ELR (cell line): ENCODE measurements at places on chromosomes 3 and 15.

DNA sequence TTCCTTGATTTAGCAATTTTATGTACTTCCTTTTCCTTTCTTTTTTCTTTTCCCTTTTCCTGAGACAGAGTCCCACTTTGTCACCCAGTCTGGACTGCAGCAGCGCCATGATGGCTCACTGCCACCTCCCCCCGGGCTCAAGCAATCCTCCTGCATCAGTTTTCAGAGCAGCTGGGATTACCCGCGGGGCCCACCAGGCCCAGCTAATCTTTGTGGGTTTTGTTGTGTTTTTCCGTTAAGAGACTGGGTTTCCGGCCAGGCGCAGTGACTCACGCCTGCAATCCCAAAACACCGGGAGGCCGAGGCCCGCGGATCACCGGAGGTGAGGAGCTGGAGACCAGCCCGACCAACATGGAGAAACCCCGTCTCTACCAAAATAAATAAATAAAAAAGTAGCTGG is 17.7 kb downstream of the GOLGA8S start:
- no peak for DNase-seq

DNA sequence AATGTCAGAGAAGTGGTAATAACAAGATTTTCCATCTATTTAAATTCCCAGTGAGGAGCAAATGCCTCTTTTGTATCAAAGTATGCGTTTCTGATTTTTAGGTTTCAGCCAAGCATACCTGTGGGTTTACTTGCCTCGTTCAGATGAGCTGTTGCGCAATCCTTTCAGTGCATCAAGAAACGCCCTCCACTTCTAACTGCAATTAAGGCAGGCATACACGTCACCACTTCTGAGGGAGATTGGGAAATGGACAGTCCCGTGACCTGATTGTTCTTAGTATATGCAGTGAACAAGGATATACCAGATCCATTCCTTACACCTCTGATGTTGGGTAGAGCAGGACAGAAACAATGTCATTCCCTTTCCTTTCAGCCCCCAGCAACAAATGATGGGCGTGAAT is 219.0 kb downstream of the ITPR1 start:
- DNase-seq, result no peak

GRCh38 chr3:39146611-39147591 is 6.5 kb downstream of the CSRNP1 start:
- peak; percentile 94 for DNase-seq

DNA sequence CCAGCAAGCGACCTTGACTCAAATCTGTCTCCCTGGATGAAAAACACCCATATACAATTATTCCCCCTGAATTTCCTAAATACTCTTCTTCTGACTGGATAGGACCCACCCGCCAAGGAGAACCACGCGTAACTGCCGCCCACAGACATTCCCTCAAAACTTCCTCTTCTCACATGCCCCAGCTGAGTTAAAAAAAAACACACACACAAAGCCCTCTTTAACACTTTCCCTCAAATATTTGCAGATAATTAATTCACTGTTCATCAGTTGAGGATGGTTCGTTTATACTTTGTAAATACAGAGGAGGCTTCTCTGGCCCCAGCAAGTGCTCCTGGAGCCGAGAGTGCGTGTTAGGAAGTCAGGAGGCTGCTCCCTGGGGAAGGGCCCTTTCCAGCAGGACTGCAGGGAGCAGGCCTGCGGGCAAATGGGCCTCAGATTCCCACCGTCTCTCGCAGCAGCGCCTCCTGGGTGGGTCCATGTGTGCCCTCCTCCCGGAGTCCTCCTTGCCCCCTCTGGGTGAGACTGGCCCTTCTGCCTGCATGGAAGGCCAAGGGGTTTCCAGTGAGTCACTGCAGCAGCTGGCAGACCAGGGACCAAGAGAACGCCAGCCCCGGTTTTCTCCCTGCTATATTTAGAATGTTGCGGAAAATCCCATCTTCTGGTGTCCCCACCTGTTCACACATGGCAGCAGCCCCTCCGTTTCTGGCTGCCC is 46.8 kb downstream of the MGLL start:
- DNase-seq, result peak; percentile 75

DNA sequence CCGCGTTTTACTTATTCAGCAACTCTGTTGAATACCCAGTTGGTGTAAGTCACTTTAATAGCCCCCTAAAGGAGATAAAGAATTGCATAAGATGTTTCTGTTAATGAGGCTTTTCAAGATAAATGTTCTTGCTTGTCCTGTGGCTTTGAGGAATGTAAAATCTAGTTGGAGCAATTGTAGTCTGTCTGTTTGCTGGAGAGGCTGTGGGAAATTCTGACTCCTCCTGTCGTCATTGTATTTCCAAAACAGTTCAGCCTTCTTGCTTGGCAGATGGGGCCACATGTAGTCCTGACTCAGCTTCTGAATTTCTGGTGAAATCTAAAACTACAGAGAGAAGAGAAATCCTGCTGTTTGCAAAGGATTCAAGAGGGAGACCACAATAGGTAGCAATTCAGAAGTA is 114.4 kb downstream of the RYR3 start:
- no peak for DNase-seq

- no peak for DNase-seq
Measured at GRCh38 chr15:73765778-73766177, 12.6 kb upstream of the INSYN1 start.

DNA sequence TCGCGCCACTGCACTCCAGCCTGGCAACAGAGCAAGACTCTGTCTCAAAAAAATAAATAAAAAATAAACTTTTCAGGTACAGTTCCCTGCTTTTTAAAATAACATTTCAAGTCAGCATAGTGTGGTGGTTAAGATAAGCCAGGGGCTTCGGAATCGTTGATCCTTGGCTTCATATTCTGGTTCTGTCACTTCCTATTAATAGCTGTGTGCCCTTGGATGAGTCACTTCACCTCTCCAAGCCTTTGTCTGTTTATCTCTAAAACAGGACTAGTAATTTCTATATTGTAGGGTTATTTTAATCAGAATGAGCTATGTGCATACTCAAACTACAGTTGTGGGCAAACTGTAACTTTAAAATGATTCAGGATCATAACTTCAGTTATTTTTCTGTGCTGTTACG is 53.8 kb upstream of the SENP5 start:
- DNase-seq, result peak; percentile 21

GRCh38 chr3:70471464-70472342 is 159.3 kb upstream of the MDFIC2 start:
- DNase-seq, result no peak

- DNase-seq, result peak; percentile 39
Measured at GRCh38 chr3:104596054-104596453, 770.7 kb upstream of the ALCAM start.

DNA sequence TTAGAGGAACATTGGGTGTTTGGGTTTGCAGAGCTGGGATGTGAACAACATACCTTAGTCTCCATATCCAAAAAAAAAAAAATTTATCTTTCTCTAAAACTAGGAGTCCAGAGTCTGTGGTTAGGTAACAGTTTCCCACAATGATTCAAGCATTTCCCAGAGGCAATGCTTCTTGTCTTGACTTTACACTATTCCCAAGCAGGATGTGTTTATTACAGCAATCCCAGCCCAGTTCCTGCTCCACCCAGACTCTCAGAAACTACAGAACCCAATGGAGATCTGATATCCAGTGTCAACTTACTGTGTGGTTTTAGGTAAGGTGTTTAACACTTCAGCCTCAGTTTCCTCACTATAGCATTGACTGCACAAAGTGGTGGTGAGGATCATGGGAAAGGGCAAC is 2.3 kb upstream of the C3orf62 start:
- DNase-seq, result peak; percentile 39

- DNase-seq, result no peak
Measured at GRCh38 chr15:94526071-94526689, 294.8 kb downstream of the MCTP2 start.

- DNase-seq, result no peak
Measured at GRCh38 chr3:55435491-55435890, 51.6 kb downstream of the WNT5A start.

DNA sequence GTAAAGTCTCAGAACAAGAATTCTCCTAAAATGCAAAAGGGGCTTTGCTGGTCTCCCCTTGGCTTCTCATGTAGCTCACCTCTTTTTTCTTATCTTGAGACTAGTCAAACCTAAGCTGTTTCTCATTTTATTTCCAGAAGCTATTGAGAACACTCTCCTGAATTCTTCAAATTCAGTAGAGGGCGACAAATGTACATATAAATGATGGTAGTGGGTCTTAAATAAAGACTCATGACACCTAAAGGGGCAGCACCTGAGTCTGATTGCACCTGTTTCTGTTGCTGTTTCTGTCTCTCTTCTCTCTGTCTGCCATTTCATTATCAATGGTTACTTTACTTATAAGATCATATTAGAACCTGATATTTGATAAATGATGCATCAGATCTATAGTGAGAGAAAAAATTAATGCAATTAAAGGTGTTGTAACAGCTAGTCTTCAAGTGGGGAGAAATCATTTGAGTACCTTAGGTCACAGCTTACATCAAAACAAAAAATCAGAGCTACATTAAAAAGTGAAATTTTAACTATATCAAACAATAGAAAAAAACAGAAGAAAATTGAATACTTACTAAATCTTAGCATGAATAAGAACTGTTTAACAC is 7.0 kb downstream of the ADIPOQ start:
- peak; percentile 56 for DNase-seq

DNA sequence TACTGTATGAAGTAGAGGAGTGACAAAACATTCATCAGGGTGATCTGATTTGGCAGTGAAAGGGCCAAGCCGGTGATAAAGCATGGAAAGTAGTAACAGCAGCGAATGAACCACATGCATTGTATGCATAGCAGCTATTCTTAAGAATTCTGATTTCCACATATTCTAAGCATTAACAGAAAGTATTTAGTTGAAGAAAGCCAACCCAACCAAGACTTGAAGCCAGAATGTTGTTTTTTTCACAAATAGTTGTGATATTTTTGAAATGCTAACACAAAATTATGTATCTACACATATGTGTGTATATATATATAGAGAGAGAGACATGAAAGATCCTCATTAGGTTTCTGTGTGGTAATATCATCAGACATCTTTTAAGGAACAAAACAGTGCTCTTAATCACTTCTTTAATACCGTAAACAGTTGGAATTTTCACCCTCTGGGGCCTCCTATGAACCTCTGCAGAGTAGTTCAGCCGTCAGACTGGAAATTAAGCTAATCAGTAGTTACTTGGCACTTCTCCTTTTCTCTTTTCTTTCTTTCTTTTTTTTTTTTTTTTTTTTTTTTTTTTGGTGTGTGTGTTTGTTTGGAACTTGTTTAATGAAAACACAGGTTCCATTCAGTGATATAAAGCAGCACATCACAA is 139.6 kb downstream of the CMSS1 start:
- DNase-seq, result no peak

DNA sequence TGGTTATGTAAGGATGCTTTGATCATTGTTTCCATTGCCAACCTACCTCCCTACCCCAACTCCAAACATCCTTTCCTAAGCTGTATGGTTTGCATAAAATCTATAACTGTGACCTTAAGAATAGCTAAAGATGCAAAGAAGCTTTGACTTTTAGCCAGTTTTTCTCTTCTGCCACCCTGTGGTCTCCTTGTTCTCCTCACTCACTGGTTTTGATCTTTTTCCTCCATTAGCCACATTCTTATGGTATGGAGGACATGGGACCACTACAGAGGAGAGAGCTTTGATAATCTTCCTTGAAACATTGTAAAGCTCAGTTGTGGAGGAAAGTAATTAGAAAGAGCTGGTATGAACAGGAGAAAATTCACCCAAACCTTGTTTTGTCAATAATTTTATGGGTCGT is 115.9 kb downstream of the NEK11 start:
- peak; percentile 8 for DNase-seq

DNA sequence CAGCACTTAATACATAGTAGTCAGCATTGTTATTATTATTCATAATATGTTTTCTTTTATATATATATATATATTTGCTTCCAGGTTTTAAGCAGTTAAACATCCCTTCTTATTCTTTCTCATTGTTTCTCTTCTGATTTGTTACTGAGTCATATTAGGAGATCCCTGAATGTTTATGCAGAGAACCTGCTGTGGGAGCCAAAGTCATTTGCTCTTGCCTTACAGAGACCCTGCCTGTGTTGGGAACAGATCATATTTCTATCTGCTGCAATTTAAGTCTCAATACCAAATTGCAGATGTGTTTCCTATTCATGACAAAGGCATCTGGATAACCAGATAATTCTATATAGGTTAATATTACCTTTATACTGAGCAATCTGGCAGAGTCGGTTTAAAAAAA is 323.0 kb upstream of the UMPS start:
- DNase-seq, result peak; percentile 9

GRCh38 chr3:155664925-155665695 is 79.8 kb downstream of the PLCH1 start:
- DNase-seq, result peak; percentile 60

GRCh38 chr15:92001307-92001706 is 147.8 kb downstream of the SLCO3A1 start:
- DNase-seq, result no peak

GRCh38 chr3:66996696-66997095 is 1.4 kb upstream of the KBTBD8 start:
- no peak for DNase-seq

DNA sequence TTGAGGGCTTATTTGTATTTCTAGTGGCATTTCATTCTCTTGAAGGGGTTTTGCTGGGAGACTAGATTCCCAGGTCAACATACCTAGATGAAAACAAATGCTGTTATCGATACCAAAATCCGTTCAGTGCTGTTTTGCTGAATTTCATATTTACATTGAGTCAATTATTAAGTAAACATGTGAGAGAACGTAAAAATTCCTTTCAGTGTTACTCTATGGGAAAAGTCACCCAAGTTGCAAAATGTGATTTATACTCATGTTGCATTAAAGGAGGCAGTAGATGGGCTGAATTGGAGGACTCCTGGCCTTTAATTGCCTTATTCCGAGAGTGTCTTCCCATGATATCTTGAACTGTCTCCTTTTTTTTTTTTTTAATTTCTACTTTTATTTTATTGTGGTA is 1011.3 kb upstream of the NR2F2 start:
- DNase-seq, result no peak

DNA sequence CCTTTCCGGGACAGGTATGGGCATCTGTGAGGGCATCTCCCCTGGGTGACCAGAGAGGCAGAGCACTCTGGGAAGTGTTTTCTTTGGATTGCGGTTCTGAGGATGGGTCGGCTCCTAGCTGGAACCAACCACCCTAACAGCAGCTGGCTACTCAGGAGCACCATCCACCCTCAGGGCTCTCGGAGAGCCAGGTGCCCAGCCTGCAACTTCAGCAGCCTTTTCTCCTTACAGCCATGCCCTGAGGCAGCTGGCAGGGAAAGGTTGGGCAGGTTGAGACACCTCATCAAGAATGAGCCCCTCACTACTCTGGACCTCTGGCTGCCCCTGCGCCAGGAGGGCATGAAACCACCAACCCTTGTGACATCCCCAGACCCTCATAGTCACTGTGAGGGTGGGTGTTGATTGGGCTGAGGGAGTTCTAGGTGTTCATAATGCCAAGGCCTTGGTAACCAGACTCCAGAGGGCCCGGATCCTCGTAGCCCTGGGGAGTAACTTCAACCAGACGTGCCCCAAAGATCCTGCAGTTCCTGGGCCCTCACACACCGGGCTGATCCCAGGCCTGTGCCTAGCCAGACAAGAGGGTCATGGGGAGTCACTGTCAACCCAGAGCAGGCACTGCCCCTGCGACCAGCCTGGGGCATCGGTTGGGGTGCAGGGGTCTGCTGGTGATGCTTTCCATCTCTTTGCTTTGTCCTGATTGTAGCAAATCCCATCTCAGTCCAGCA is 114.4 kb upstream of the ABHD17C start:
- no peak for DNase-seq

- peak; percentile 49 for DNase-seq
Measured at GRCh38 chr3:136250903-136251460, 842 bp downstream of the PCCB start.
